ENCODE measurements at places on chromosomes 12 and 14.

DNA sequence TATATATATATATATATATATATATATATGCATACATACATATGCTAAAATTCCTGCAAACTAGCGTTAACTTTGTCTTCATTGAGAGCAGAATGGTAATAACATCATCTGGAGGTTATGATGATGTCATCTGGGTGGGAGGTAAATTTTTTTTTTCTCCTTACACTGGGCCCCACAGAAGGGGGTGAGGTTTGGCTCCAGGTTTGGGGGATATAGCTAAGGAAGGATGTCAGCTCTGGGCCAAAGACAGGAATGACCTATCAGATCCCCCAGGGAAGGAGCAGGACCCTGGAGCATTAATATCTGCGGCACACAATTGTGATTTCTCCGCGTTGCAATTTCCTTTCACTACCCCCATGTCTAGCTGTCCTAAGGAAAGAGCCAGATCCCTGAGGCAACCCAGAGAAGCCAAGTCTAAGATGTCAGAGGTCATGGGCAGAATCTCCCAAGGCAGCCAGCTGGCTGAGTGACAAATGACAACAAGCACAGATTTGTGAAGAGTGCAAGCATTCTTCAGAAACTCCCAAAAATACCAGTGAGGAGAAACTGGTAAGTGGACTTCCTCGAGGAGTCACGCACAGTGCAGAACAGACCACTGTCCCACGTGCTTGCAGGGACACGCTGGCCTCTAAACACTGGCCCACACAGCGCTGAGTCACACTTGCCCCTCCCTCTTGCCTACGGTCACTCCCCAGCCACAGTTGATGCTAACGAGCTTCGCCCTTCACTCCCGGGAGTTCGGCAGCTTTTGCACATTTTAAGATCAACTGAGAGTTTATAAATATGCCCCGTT is 9.9 kb downstream of the UBC start:
- DNase-seq: no peak

GRCh38 chr14:43022094-43022800 is 1415.6 kb downstream of the LRFN5 start:
- no peak for DNase-seq

DNA sequence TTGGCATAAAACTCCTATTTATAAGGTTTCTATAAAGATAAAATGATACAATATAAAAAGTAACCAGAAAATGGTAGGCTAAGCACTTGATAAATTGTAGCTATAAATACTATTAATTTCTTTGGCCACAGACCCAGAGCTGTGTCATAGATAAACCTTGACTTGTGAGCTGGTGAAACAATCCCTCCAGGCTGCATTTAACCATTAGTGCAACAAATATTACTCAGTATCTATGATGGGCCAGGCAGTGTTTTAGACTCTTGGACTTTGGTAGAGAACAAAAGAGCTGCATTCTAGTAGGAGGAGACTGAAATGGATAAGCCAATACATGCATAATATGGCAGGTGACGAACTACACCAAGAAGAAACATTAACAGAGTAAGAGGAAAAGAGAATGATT is 178.1 kb downstream of the BTG1 start:
- no peak for DNase-seq

DNA sequence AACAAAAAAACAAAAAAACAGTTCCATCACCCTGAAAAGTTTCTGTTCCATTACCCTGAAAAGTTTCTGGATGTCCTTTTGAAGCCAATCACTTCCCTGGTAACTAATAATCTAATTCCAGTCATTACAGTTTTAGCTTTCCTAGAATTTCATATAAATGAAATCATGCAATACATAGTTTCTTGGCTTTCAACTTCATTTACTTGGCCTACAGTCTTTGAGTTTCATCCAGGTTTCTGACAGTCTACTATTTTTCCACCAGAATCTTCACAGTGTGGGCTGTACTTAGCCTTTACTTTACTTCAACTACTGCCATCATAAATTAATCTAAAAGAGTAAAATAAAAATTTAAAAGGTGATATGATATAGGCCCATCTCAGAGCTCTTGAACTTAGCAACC is 55.5 kb downstream of the RPS6KA5 start:
- no peak for DNase-seq

GRCh38 chr12:5524769-5525436 is 93.0 kb downstream of the NTF3 start:
- no peak for DNase-seq

GRCh38 chr12:27900920-27901879 is 71.3 kb downstream of the PTHLH start:
- DNase-seq: no peak

GRCh38 chr12:26402648-26403047 is 207.3 kb downstream of the SSPN start:
- no peak for DNase-seq

DNA sequence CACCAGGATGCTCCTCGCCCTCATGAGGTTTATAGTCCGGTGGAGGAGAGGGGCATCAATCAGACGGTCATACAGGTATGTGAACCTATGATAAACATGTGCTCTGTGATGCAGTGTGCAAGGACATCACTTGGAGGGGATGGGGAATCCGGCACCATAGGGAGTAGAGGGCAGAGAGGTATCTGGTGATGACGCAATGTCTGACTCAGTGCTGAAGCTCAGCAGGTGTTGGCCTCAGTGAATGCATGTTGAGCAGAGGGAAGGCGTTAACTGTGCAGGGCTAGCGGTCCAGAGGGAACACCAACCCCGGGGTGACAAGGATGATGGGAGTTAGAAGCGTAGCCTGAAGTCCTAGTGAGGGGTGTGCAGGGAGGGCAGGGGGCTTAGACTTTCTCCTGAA is 200.9 kb downstream of the TMEM132C start:
- DNase-seq: no peak

DNA sequence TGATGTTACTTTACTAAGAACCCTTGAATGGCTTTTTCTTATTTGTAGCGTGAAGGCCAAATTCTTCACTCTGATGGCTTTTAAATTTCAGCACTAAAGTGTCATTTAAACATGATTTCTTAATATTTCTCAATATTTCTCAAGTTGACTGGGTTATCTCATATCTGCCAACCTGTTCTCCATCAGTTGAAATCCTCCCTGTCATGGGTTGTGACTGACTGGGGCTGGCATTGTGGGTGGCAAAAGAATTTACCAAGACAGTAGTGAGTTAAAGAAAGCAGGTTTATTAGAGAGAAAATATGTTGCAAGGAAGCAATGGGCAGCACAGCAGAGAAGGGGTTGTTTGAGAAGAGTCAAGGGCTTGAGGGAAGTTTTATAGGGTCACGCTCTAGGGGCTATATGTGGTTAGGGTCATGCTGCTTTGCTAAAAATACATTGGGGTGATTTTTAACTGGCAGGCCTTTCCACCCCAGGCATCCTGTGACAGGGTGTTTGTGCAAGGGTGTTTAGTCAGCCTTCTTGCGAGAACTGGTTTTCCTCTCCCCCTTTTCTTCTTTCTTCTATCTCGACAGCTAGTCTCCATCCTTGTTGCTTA is 232.8 kb upstream of the SEL1L start:
- no peak for DNase-seq

- no peak for DNase-seq
These were observed 82.5 kb downstream of the PRICKLE1 start for GRCh38 chr12:42507081-42507480.

- no peak for DNase-seq
These were observed 6.9 kb upstream of the OR6J1 start for GRCh38 chr14:22650960-22651521.
